ENCODE measurements at places on chromosomes 7 and 10. TPM values are rescaled to one million over a fixed set of nuclear protein-coding genes. Genes with fewer than 3 reads are reported as not detected.

GRCh38 chr7:11207565-11207964, 233.9 kb downstream of the PHF14 start:
- peak; percentile 23 for DNase-seq

The GARIN1A gene
- 0.83 TPM for polyA plus RNA-seq

GRCh38 chr7:29490094-29490607, 73.5 kb upstream of the PRR15 start:
- no peak for DNase-seq

The PDZD8 gene
- polyA plus RNA-seq, result 9.9 TPM

The GET4 gene
- polyA plus RNA-seq, result 82.6 TPM

DNA sequence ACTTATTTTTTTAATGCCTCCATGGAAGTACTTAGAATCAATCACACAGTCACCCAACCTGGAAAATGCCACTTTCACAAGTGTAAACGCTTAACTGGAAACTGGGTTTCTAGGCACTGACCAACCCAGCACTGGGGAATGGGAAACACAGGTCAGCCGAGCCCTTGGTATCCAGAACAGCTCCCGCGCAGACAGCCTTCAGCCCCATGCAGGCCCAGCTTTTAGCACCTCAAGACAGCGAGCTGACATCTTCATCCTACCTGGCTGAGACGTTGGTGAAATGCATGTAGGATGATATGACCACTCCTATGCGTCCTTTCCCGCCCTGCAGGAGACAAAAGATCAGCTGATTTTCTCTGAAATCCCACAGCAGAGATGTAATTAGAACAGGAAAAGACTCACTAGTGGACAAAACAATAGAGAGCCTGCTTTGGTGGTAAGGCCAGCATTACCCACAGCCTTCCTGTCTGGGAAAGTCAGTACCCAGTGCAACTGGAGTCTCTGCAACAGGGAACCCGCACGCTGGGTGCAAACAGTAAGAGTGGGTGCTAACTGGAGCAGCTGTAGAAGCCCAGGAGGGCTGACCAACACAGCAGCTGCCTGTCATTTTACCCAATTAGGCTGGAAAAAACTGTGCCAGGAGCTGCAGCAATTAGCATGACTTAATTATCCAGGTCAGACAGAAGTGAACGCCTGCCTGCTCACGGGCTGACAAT, 153.7 kb downstream of the TNS3 start:
- no peak for DNase-seq

DNA sequence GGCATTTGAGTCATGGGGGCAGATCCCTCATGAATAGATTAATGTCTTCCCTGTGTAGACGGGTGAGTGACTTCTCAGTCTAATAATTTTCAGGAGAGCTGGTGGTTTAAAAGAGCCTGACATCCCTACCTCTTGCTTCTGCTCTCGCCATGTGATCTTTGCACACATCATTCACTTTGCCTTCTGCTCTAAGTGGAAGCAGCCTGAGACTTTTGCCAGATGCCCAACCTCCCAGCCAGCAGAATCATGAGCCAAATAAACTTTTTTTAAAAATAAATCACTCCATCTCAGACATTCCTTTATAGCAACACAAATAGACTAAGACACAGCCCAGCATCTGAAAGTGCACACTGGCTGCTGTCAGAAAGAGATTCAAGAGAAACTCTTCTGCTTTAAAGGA, 155.2 kb downstream of the ZNF365 start:
- no peak for DNase-seq

DNA sequence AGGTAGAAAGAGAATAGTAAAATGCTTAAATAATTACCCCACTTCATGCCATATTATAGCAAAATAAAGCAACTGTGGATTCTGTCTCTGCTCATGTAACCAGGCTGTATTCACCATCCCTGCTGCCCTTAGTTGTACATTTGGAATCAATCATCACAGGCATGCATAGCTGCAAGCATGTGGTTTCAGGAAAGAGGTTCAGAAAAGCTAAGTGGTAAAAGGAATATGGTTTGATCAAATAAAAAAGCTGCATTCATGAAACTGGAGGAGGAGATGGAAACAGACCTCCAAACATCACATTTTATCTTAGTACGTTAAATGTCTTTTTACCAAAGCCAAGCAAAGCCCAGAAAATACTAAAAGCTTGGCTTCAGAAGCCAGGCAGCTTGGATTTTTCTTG, 81.3 kb downstream of the ADAM22 start:
- DNase-seq, result no peak

DNA sequence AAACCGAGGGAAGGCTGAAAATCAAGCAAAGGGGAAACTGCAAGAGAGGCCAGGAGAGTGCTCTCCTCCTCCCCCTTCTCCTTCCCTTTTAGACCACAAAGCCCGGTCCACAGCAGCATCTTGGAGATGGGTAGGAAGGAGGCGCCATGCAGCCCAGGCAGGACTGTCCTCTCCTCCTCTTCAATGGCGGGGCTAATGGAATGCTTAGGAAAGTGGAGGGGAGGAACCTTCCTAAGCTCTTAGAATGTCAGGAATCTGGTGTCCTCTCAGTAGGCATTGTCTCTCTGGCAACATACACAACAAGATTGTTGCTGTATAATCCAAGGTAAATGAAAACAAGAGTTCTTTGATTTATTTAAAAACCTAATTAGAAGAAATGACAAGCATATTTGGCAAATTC, 185.1 kb downstream of the DGKI start:
- no peak for DNase-seq

- DNase-seq, result no peak
Observed at GRCh38 chr7:128055637-128056036, 24.4 kb upstream of the LRRC4 start.

DNA sequence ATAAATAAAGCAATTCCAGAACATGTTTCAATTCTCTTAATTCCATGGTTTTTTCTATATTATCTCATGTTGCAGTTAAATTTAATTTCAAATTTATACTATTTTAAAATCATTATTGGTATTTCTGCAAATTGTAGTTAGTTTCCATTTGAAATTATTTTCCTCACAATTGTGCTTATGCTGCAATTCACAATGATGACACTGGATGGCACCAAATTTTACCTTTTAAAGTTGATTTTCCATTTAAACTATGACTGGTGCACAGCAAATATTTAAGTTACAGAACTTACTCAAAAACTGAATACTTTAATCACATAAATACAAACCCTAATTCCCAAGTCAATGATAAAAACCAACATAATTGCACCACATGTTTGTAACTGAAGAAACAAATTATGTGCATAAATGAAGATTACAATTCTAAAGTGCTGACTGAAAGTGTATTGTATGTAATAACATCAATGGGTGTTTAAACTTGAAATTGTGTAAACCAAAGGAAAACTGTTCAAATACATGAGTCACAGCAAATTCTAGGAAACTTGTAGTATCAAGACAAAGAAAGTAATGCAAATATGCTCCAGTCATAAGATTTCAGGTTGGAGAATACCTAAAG, 75.3 kb upstream of the AASS start:
- DNase-seq, result peak; percentile 32

The TMEM225B gene
- polyA plus RNA-seq, result 0.17 TPM

GRCh38 chr10:125017547-125018298, 75.8 kb downstream of the ZRANB1 start:
- DNase-seq, result no peak

GRCh38 chr10:79079054-79079397, 10.3 kb downstream of the ZMIZ1 start:
- DNase-seq, result peak; percentile 32

The LIPK gene
- polyA plus RNA-seq, result not detected

DNA sequence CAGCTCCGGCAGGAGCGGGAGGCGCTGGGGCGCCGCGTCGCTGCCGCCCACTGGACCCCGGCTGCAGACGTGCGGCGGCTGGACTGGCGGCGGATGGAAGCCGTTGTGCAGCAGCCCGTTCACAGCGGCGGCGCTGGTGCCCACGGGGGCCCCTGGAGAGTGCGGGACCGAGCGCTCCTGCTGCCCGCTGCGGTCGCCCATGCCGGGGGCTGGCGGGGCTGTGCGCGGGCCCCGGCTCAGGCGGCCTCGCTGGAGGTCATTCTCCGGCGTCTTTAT, 413 bp downstream of the PANK1 start:
- no peak for DNase-seq

GRCh38 chr7:155884225-155885166, 72.2 kb upstream of the SHH start:
- DNase-seq, result no peak

- DNase-seq, result no peak
Observed at GRCh38 chr10:112282086-112282485, 1.1 kb upstream of the TECTB start.

GRCh38 chr7:38628630-38629385, 2.4 kb downstream of the AMPH start:
- peak; percentile 42 for DNase-seq

GRCh38 chr10:4070184-4070583, 285.2 kb upstream of the KLF6 start:
- peak; percentile 29 for DNase-seq

The CYP26C1 gene
- polyA plus RNA-seq, result 0.06 TPM

- no peak for DNase-seq
Observed at GRCh38 chr7:128450409-128450808, 5.3 kb upstream of the HILPDA start.

DNA sequence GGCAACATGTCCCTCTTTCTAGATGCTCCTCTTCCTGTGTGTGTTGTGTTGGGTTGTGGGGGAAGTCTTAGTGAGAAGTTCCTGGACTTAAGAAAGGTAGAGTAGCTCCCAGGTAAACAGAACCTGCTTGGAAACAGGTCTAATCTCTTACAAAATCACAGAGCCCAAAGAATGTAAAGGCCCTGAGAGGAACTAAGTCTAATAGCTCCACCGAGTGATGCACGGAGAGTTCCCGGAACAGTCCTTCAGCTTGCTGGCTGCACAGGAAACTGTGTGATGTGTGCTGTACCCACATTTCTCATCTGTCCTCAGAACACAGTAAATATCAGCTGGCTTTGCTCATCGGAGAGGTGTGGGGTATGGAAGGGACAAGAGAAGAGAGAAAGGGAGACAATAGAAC, 182.6 kb upstream of the LYZL1 start:
- DNase-seq, result no peak

DNA sequence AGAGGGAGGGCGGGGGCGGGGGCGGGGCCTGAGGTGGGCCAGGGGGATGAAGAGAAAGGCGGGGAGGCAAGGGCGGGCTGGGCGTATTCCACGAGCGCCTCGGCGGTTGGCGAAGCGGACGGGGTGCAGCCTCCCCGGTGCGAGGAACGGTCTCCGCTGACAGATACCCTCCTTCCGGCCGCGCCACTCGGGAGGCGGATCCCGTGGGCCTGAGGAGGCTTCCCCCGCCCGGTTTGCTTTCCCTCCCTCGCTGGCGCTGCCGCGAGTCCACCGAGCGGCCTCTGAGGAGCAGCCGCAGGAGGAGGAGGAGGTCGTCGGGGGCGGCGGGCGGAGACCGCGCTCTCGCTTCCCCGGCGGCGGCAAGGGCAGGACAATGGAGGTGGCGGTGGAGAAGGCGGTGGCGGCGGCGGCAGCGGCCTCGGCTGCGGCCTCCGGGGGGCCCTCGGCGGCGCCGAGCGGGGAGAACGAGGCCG, at the start of gene TRIM24:
Gene TRIM24, plus strand, starts transcription at position 84 of the 473 bp plus-strand sequence. Its CDS starts 290 bp downstream, at position 374.
- DNase-seq, result peak; percentile 99

GRCh38 chr10:131959841-131960240, 21.9 kb downstream of the BNIP3 start:
- DNase-seq, result no peak

The C10orf105 gene
- polyA plus RNA-seq, result 0.85 TPM

DNA sequence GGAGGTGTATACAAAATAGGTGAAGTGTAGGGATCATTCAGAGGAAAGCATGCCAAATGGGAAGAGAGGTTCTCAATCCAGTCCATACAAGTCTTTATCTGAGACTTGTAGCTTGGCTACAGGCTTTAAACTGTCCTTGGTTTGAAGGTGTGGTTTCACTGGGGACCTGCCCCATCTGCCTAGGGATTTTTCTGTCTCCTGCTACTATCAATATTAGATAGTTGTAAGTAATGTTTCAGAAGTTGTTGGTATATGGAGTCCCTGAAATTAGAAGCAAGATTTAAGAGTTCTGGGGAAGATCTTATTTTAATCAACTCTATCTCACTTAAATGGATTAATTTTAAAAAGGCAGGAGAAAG, 100.9 kb downstream of the ANKRD7 start:
- DNase-seq, result no peak

- peak; percentile 29 for DNase-seq
Observed at GRCh38 chr10:97518301-97519043, 19.7 kb downstream of the UBTD1 start.

DNA sequence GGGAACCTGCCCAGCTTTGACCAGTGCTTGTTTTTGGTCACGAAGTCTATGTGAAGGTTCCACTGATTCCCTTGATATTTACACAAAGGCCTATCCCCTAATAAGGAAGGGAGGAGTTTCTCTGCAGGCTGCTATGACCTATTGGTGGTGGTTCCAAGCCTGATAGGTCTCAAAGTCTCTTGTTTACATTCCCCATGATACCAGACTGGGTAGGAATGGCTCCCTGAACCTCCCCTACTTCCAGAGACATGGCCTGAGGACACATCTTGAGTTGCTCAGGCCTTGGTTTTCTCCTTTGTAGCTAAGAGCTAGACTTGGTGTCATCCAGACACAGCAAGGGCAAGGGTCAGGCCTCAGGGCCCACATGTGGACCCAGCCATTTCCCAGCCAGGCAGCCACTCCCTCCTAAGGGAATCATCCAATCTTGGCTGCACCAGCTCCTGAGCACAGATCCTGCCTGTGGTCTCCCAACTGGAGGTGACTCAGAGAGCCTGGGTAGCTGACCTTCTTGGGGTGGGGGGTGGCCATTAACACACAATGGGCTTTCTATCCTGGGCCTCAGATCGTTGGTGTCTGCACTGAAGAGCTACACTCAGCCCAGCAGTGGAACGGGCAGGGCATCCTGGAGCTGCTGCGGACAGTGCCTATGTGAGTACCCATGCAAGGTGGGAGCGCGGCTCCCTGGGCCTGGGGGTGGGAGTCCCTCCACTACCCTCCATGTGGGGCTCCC, 51.0 kb upstream of the TRIM8 start:
- no peak for DNase-seq

GRCh38 chr7:25881317-25882037, 270.5 kb upstream of the NFE2L3 start:
- DNase-seq, result no peak

The NEUROD6 gene
- polyA plus RNA-seq, result not detected

The PRSS37 gene
- 0.12 TPM for polyA plus RNA-seq

The GSTO1 gene
- 245 TPM for polyA plus RNA-seq

DNA sequence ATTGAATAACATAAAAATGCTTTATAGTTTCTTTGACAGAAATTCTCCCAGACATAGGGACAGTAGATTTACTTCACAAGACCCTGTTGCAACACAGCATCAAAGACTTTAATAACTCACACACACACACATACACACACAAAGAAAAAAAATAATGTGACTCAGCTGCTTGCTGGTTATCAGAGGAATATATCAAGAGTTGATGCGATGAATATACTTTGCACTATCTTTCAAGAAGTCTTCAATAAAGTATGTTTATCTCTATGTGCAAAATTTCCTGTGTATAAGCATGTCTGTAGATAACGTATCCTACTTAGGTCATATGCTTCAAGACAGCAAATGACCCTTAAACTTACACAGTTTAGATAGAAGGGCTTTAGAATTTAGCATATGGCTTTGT, 243.1 kb downstream of the ARL4A start:
- no peak for DNase-seq

The VWDE gene
- 104 TPM for polyA plus RNA-seq

- no peak for DNase-seq
Observed at GRCh38 chr7:140621401-140622021, 19.1 kb downstream of the DENND2A start.

The GRM3 gene
- 0.78 TPM for polyA plus RNA-seq

The LBX1 gene
- not detected for polyA plus RNA-seq

The CCDC172 gene
- not detected for polyA plus RNA-seq

GRCh38 chr10:93994438-93994801, 689 bp downstream of the PLCE1 start:
- DNase-seq, result no peak

All from cardiac muscle cell (in vitro differentiated cells and primary cell).